CD8-positive, alpha-beta memory T cell (primary cell): ENCODE measurements at places on chromosomes 1 and 21.

GRCh38 chr1:212413902-212414327 is 771 bp downstream of the PACC1 start:
- no peak for DNase-seq

GRCh38 chr1:21641967-21642739 is 27.0 kb downstream of the RAP1GAP start:
- DNase-seq, result no peak

GRCh38 chr1:56148326-56149193 is 430.8 kb downstream of the PLPP3 start:
- DNase-seq, result no peak

GRCh38 chr1:222893255-222893654 is 78.4 kb downstream of the DISP1 start:
- DNase-seq, result no peak

- no peak for DNase-seq
Measured at GRCh38 chr1:81550753-81551152, 250.0 kb upstream of the ADGRL2 start.

- no peak for DNase-seq
Measured at GRCh38 chr1:43058545-43059360, 100.1 kb upstream of the SLC2A1 start.

DNA sequence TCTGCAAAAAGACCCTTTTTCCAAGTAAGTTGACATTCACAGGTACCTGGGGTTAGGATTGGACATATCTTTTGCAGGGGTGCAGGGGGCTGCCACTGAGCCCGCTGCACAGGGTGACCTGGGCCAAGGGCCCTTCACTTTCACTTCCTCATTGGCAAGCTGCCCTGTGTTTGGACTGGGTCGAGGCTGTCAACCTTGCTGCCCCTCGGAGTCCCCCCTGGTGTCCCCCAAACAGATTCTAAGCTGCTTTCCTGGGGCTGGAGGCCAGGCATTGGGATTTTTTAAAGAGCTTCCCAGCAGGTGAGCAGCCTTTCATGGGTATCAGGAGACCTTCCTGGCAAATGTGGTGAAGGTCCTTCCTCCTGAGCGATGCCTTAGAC is 7.9 kb upstream of the UMODL1 start:
- DNase-seq, result no peak
